Activated T-cell treated with anti-CD3 and anti-CD28 coated beads, Interleukin-2, amount 50 U/mL, for 1 hour (primary cell): ENCODE measurements at places on chromosomes 6 and 20.

DNA sequence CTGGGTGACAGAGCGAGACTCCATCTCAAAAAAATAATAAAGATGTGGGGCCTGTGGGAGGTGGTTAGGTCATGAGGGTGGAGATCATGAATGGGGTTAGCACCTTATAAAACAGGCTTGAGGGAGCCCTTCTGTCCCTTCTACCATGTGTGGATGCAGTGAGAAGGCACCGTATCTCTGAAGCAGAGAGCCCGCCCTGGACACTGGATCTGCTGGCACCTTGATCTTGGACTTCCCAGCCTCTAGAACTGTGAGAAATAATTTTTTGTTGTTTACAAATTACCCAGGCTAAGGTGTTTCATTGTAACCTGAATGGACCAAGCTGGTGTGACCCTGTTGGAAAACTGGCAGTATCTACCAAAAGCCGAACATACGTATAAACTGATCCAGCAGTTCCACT, 15.7 kb upstream of the PANK2 start:
- DNase-seq, result no peak

GRCh38 chr20:10079964-10080363, 45.2 kb downstream of the ANKEF1 start:
- DNase-seq, result no peak

- no peak for DNase-seq
Measured at GRCh38 chr20:60115451-60115850, 157.2 kb downstream of the CDH26 start.

DNA sequence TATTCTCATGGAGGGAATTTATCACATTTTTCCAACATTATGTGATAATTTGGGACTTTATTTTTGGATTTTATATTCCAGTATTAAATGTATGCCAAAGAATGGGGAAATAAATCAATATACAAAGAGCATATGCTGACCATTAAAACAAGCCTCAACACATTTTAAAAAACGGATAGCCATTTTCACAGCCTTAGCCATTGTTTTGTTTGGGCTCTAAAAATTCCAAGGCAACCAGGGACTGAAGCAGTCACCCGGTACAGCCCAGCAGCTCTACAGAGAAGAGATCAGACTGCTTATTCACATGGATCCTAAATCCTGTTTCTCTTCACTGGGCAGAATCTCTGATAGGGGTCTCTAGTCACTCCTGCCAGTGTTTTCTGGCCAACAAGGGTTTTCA, 150.2 kb upstream of the OGFRL1 start:
- no peak for DNase-seq

DNA sequence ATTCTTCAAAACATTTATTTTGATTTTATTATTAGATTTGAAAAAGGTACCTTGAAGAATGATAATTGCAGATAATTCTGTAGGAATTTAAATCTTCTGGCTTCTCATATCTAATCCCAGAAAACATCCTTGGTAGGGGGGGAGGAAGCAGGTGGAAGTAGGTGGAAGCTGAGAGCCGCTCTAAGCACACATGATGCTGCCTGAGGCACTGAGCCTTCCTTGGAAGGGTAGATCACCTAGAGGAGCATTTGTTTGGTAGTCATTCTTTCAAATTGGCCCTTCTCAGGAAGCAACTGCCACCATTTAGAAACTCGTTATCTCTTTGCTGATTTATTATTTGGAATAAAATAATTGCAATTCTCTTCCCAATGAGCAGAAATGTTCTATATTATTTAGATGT, 623.3 kb downstream of the CD109 start:
- DNase-seq, result no peak
